ENCODE measurements at places on chromosomes 6 and 20. TPM values are rescaled to one million over a fixed set of nuclear protein-coding genes. Genes with fewer than 3 reads are reported as not detected.

Gene RSPH4A
- 0.97 TPM for total RNA-seq

Gene CST5
- total RNA-seq = not detected

Gene TCF15
- total RNA-seq = not detected

Gene GCM1
- total RNA-seq = not detected

Gene NFATC2
- 1.8 TPM for total RNA-seq

Measured in hair follicle dermal papilla cell (primary cell).